Right renal cortex interstitium (tissue), 3 donors: ENCODE measurements at places on chromosomes 6 and 20.

- no peak for DNase-seq
Observed at GRCh38 chr6:169862043-169862891, 110.8 kb downstream of the ERMARD start.

GRCh38 chr6:40852779-40853373, 186.1 kb downstream of the UNC5CL start:
- no peak for DNase-seq

DNA sequence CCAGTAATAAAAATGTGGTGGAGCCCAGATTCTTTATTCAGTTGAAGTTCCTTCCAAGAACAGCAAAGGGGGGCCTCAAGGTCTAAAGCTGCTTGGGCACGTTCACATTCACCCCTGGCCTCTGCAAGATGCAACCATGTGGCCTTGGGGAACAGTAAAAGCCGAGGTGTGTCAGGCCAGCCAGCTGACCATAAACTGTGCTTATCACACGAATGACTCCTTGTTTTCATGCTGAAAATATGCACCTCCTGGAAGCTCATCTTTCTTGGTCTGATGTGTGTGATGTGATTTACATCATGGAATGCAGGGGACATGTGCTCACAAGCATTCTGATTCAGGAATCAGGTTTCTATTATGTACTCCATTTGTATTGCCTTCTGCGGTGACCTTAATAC, 211.6 kb upstream of the MARCKS start:
- DNase-seq = no peak

GRCh38 chr6:714100-714499, 21.2 kb upstream of the EXOC2 start:
- no peak for DNase-seq

DNA sequence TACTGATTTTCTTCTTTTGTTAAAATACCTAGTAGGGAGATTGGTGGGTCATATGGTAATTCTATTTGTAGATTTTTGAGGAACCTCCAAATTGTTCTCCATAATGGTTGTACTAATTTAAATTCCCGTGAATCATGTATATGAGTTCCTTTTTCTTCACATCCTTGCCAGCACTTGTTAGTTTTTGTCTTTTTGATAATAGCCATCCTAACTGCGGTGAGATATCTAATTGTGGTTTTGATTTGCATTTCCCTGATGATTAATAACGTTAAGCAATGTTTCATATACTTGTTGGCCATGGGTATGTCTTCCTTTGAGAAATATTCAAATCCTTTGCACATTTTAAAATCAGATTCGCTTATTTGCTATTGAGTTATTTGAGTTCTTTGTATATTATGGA, 110.9 kb downstream of the JAG1 start:
- DNase-seq = no peak

DNA sequence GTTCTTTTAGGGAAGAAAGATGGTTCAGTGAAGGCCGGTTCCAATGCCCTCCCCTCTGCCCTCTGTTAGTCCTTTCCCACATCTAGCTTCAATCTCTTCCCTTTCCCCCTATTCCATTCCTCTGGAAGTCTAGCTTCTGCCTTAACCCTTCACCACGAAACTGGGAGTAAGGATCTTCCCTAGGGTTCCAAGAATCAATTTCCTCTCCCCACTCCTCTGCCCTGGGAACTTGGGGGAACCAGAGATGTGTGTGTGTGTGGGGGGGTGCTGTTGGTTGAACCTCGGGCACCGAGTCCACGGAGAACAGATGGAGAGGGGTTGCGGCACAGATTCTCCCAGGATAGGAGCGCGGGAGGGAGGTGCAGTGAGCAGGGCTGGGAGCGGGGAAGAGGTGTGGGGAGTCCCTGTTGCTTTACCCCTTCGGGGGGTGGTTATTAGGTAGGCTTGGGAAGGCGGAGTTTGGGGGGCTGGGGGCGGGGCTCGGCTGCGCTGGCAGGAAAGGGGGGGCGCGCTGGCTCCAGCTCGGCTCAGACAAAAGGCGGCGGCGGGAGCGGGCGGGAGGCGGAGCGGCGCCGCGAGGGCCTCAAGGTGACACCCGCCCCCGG, at the start of gene TMEM151B:
TMEM151B (plus strand) TSS at position 530 of the 605 bp plus-strand sequence. CDS start 293 bp downstream, outside the sequence.
- no peak for DNase-seq

DNA sequence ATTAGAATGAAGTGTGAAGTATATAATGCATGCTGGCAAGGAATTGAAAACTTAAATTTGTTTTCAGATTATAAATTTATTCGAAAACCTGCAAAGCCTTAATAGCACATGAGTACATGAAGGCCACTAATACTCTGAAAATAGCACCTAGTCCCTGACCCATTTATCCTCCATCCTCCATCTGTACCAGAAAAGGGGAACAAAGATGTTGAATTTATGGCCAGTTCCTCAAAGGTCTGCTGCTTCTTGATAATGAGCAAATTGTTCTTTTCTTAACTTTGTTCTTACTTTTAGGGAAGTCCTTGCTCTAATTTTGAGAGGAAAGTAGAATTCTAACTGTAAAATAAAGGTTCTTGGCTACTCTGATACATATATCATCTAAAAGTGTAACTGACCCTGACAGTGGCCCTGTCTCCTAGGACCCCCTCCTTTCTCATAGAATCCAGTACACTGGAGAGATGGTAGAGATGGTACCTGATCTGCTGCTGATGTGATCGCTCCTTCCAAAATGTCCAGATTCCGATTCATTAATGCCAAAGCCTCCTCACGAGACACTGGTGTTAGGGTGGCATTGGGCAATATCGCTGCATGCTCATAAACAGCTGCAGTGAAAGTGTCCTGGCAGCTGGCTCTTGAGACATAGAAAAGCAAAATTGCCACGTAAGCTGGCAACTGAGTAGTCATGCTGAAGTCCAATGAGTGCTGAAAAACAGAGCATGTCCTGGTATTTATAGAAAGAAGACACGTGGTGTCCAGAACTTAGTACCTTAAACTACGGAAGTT, at the start of gene VNN1:
VNN1 (minus strand) TSS at position 704 of the 783 bp plus-strand sequence; CDS start at position 684, 20 bp downstream.
- DNase-seq = no peak

DNA sequence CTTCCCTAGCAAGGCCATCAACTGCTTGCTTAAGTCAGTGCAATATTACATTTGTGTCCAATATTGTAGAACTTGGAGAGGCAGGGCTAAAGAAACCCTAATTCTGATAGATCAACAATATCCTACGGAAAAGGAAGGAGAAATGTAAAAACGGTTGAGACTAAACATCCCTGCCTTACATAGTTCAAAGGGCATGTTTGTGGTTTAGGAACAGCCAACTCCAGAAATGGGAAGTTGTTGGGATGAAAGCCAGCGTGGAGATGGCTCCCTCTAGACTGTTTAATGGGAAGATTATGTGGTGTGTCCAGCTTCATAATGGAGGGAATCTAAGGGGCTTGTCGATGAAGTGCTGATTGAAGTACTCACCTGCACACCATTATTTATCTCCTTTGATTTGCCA, 145.3 kb upstream of the TENT5A start:
- no peak for DNase-seq

GRCh38 chr6:26543953-26544352, 5.8 kb downstream of the HMGN4 start:
- DNase-seq = no peak

DNA sequence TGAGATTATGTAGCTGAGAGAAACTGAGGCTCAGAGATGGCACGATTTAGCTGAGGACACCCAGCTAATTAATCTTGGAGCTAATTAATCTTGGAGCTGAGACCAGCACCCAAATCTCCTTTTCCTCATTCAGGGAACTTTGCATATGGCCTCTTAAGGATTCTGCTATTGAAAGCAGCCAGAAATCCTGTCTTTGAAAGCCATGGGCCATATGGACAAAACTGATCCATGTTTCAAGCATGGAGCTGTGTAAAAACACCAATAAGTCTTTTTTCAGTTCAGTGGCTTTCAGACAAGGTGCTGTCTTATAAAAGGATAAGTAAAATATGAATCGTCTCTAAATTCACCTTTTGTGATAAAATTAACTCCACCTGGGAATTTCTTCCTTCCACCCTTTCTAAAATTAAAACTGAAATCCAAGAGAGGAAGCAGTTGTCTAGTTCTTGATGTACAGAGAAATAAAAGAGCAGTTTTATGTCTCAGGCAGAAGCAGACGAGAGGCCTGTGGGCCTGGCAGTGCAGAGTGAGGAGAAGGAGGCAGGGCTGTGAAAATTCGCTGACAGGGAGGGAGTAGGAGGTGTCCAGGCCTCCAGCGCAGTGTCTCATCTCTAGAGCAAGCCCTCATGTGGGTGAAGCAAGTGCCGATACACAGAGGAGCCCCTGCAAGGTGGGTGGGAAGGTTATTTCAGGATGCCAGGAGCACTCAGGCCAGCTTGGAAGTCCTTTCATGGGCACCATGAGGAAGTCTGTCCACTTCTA, 266.9 kb downstream of the UST start:
- DNase-seq = no peak

GRCh38 chr6:26087284-26088115, at the start of gene HFE:
HFE (plus strand) TSS chr6:26087429; CDS start chr6:26087441, 12 bp downstream.
- DNase-seq = peak; percentile 50

DNA sequence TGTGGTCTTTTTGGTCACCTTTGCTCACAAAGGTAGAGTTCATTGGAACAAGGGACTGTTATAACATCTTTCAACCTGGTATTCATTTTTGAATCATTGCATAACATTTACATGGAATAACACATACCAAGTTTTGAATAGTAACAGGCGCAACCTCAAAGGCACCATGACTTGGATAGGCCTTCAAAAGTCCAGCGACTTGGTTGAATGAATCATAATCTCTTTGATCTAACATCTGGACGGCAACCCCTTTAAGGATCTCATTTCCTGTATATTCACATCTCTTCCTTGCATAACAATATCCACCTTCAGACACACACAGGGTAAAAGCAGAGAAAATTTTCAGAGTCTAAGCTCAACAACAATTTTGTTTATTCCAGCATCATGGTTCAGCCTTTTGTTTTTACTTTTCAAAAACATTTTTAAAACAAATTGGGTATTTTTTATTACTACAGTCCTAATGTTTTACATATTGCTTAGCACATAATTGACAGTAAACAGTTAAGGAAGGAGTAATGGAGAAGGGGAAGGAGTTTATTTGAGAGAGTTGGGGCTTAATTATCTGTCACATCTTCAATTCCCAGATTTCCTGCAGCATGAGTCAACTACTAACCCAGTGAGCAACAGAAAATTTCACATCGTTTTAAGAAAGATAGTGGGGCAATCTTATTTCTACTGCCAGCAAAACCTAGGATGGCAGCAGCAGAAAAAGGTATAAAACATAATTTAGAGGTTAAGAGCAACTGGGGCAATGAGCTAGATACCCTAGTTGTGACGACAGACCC, 41.8 kb upstream of the F13A1 start:
- DNase-seq = no peak

DNA sequence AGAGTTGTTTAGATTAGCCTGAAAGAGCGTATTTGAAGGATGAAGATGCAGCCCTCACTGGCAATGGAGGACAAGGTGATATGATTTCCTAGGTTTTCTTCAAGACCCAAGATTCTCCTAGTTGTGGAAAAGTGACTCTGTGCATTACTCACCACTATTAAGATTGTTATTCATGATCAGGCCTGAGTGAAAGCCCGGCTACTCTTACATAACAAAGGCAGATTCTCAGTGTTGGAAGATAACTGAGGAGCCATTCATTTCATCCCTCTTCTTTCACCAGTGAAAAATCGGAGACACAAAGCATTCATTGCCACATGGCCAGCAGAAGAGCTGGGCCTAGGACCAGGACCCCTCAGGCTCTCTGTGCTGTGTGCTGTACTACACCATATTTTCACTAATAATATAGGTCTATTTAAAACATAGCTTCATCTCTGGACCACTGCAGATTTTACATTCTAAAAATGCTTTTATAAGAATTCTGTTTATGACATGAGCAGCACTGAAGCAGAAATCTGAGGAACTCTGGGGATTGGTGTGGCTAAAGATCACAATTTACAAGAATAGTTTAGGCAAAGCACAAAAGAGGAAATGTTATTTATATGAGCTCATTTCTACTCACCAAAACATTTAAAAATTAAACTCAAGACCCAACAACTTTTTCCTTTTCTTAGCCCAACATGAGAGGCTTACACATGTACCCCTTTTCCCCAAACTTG, 181.9 kb upstream of the CCN2 start:
- DNase-seq = no peak

DNA sequence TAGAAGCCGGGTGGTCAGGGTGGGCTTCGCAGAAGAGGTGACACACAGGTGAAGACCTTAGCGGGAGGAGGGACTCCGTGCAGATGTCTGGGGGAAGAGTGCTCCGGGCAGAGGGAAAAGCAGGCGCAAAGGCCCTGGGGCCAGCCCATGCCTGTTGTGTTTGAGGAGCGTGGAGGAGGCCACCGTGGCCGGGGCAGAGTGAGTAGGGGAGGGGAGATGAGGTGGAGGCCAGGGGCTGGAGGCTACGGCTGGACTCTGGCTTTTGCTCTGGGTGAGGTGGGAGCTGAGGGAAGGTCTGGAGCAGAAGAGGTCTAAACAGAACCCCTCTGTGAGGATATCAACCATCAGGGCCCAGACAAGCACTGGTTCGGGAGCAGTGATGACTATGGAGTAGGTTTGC, 244.0 kb downstream of the PREX1 start:
- no peak for DNase-seq

DNA sequence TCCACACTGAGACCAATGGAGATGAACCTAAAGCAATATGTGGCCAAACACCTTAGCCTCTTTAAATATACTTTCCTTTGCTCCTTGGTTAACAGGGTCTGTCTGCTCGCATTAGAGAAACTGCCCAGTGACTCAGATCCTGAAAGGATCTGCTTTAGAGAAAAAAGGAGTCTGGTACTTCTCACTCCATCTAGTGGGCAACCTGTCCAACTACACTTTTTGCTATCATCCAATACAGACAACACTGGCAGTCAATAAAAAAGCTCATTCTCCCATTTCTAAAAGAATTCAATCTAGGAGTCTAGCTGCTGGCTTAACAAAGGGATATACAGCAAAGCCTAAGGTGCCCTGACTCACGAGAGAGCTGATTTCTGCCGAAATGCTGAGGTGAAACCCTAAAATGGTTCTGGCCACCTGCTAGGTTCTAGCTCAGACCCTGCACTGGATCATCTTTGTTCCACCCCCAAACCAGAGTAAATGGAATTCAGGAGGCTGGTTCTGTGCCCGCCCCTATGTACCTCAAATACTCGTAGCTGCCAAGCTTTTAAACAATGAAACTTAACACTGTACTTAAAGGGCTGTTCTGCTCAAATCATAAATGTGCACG, 11.5 kb downstream of the GNL1 start:
- DNase-seq = no peak

DNA sequence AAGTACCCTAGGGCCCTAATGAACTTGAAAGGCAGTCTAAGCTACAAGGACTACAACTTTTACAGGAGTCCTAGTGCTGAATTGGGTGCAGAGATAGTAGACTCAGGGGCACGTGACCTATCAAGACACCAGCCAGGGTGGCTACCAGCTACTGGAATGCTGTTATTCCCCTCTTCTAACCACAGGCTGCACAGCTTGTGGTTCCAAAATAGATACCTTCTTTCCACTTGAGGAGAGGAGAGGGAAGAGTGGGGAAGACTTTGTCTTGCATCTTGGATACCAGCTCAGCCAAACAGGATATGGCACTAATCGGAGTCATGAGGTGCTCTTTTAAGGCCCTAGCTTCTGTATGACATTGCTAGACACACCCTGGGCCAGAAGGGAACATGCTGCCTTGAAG, 60.0 kb upstream of the MTRF1L start:
- DNase-seq = no peak
